Tracheal epithelial cell (primary cell): ENCODE measurements at places on chromosomes 16 and 17. TPM values are rescaled to one million over a fixed set of nuclear protein-coding genes. Genes with fewer than 3 reads are reported as not detected.

Gene ABCC11
- total RNA-seq = 0.43 TPM in 1 of 2 replicates, not detected in the other

Gene ADCY9
- 8.2 and 20.2 TPM in 2 replicates for total RNA-seq

Gene HBA1
- not detected in 2 replicates for total RNA-seq

Gene BAIAP3
- 0.24 and 0.85 TPM in 2 replicates for total RNA-seq

Gene NLRC3
- not detected in 2 replicates for total RNA-seq

Gene ZNF18
- 8.3 and 12.5 TPM in 2 replicates for total RNA-seq

Gene EFTUD2
- 58.0 and 87.7 TPM in 2 replicates for total RNA-seq

Gene SLC38A7
- total RNA-seq = 20.5 and 22.4 TPM in 2 replicates

Gene AGRP
- total RNA-seq = not detected in 2 replicates

Gene SPOP
- 34.7 and 36.2 TPM in 2 replicates for total RNA-seq

Gene TMEM235
- total RNA-seq = not detected in 2 replicates

Gene FBXO39
- total RNA-seq = not detected in 2 replicates

Gene MEOX1
- 1.2 TPM in 1 of 2 replicates, not detected in the other for total RNA-seq

Gene SF3B3
- total RNA-seq = 74.5 and 122 TPM in 2 replicates

Gene CIITA
- 0.21 and 0.24 TPM in 2 replicates for total RNA-seq

Gene CD300E
- under 0.01 TPM in 1 of 2 replicates, not detected in the other for total RNA-seq

Gene TEPSIN
- total RNA-seq = 6.7 and 11.9 TPM in 2 replicates

Gene BRIP1
- total RNA-seq = 1.5 and 3.6 TPM in 2 replicates

Gene PYDC1
- total RNA-seq = not detected in 2 replicates

Gene IGF2BP1
- under 0.01 and 0.24 TPM in 2 replicates for total RNA-seq

Gene HOXB8
- 1.2 TPM in 1 of 2 replicates, not detected in the other for total RNA-seq

Gene EFCAB5
- total RNA-seq = under 0.01 TPM in 1 of 2 replicates, not detected in the other

Gene SYCE1L
- 0.43 and 2.2 TPM in 2 replicates for total RNA-seq

Gene TBX4
- total RNA-seq = not detected in 2 replicates

Gene EVPLL
- 0.24 and 4.0 TPM in 2 replicates for total RNA-seq

Gene CTF1
- total RNA-seq = 0.64 and 0.96 TPM in 2 replicates
